A172 (cell line): ENCODE measurements at places on chromosomes 16 and 17. TPM values are rescaled to one million over a fixed set of nuclear protein-coding genes. Genes with fewer than 3 reads are reported as not detected.
A peak's percentile ranks its signal among the peaks of the same experiment; 100 is the strongest.

- no peak for DNase-seq
Measured at GRCh38 chr17:49746791-49747490, 17.0 kb downstream of the FAM117A start.

DNA sequence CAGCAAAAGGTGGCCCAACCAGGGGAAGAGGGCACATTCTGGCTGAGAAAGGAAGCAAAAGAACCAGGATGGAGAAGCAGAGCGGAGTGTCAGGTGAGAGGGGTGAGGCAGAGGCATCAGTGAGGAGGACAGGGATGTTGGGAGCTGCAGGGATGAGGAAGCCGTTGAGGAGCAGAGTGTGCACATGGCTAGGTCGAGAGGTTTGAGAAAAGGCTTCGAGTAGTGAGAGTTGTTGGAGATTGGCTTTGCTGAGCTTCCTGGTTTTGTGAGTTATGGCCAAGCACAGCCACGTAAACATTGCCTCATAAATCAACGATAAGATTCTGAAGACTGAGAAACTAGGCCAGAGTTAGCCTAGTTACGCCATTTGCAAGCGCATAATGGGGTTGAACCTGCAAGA is 26.9 kb downstream of the DNAH2 start:
- no peak for DNase-seq

DNA sequence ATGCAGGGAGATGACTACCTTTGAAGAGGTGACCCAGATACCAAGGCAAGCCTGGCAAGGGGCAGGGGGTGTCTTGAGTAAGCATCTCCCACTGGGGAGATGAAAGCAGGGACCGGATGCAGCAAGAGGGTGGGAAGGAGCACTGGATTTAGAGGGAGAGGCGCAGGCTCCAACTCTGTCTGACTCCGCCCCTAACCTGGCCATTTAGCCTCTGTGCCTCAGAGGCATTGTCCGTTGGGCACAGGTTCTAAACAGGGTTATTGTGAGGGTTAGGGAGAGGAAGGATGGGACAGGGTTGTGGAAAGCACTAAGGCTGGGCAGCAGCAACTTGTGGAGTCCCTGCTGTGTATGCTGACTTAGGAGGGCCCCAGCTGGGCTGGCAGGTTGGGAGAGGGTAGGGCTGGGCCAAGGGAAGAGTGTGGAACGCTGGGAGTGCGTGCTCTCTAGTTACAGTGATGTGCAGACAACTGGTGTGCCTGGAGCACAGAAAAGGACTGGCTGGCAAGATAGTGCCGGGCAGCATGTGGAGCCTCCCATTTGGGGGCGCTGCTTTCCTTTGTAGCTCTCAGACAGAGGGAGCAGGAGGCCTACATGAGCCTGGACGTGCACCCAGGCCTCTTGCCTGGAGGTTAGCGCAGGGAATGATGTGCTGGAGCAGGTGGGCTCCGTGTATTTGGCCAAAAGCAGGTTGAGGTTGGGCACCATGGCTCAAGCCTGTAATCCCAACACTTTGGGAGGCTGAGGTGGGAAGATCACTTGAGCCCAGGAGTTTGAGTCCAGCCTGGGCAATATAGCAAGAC is 26.2 kb downstream of the TBX2 start:
- DNase-seq = peak; percentile 42

- no peak for DNase-seq
Measured at GRCh38 chr16:50909831-50910735, 168.2 kb downstream of the CYLD start.

DNA sequence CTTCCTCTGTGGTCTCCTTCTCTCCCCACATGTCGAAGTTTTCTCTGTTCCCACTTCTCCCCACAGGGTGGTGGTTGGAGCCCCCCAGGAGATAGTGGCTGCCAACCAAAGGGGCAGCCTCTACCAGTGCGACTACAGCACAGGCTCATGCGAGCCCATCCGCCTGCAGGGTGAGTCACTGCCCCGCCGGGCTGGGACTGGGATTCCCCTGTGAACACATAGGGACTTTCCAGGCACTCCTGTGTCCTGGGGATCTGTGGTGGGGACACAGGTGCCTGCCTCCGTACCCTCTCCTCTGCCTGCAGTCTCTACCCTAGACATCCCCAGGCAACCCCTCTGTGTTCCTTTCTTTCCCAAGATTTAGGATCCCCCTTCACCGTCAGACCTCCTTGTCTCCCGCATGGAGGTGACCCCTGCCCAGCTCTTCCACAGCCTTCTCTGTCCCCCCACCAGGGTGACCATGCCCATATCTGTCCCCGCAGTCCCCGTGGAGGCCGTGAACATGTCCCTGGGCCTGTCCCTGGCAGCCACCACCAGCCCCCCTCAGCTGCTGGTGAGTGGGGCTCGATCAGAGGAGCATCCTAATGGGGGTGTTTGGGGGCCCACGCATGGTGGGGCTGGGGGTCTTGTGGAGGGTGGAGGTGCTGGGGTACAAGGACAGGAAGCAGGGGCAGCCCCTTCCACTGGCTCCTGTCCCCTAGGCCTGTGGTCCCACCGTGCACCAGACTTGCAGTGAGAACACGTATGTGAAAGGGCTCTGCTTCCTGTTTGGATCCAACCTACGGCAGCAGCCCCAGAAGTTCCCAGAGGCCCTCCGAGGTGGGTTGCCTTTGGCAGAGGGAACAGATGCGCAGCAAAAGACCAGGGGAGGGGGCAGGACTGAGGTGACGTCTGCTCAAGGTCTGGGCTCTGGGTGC is 5.8 kb downstream of the ITGAM start:
- peak; percentile 95 for DNase-seq

GRCh38 chr17:1461198-1461944 is 5.3 kb upstream of the CRK start:
- DNase-seq = no peak

DNA sequence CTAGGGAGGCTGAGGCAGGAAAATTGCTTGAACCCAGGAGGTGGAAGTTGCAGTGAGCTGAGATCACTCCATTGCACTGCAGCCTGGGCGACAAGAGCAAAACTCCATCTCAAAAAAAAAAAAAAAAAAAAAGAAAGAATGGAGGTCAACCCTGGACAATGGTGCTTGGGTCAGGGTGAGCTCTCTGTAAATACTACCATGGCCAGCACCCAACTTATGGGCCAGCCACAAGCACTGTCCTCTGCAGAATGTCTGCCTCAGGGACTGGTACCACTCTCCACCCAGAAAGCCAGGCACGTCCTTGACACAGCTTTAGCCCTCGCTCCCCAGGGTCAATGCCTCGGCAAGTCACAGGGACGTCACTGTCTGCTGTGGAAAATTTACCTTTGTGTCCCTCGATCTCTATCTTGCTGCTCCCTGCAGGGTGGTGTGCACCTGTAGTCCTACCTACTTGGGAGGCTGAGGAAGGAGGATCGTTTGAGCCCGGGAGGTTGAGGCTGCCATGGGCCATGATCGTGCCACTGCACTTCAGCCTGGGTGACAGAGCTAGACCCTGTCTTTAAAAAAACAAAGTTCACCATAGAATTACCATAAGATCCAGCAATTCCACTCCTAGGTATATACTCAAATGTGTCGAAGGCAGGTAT is 123.3 kb downstream of the IRX3 start:
- DNase-seq = no peak

DNA sequence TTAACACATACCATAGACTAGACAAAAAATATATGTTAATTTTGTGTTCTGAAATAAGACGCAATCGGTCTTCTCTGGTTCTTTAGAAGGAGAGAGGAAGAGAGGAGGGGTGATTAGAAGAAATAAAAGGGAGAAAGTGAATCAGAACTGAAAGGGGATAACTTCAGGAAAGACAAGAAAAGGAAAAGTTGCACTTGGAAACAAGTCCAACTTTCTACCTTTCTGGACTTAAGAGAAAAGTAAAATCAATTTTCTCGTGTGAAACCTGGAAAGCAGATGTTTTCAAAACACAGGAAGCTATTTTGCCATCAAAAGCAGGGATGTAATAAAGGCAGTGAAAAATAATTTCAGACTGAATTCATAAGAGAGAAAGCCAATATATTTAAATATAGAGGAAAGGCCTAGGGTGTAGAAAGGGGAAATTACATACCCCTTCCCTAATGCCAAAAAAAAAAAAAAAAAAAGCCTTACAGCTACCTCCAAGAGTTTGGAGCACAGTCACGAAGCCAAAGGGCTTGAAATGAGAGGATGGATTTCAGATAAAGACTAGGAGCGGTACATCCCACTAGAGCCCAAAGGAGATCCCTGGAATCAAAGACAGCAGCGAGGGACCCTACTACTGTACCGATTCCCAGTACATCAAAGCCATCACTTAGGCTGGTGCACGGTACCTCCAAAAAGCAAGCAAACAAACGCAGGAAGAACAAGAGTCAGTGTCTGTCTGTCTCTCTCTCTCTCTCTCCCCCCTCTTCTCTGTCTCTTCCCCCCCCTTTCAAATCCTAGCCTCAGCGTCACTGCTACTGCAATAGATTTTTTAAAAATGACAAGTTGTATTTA is 12.1 kb upstream of the ZFHX3 start:
- no peak for DNase-seq

DNA sequence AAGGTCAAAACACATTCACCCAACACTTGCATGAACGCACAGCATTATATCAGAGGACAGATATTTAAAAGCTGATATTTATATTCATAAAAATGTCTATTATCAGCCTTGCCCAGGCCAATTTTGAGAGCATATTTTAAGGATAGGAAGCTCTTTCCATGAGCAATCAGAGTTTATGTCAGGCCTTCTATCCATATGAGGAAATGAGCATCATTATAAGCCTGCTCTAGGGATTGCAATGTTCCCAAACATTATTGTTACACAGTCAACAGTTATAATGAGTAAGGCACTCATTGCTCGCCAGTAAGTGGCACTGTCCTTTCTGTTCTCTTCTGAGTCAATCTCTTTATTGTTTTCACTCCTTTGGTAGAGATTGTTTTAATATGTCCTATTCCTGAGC is 37.7 kb upstream of the DYNLRB2 start:
- no peak for DNase-seq

- DNase-seq = peak; percentile 45
Measured at GRCh38 chr17:43341715-43342588, 56.8 kb upstream of the ARL4D start.

- peak; percentile 82 for DNase-seq
Measured at GRCh38 chr17:82528484-82529265, 9.1 kb downstream of the FOXK2 start.

DNA sequence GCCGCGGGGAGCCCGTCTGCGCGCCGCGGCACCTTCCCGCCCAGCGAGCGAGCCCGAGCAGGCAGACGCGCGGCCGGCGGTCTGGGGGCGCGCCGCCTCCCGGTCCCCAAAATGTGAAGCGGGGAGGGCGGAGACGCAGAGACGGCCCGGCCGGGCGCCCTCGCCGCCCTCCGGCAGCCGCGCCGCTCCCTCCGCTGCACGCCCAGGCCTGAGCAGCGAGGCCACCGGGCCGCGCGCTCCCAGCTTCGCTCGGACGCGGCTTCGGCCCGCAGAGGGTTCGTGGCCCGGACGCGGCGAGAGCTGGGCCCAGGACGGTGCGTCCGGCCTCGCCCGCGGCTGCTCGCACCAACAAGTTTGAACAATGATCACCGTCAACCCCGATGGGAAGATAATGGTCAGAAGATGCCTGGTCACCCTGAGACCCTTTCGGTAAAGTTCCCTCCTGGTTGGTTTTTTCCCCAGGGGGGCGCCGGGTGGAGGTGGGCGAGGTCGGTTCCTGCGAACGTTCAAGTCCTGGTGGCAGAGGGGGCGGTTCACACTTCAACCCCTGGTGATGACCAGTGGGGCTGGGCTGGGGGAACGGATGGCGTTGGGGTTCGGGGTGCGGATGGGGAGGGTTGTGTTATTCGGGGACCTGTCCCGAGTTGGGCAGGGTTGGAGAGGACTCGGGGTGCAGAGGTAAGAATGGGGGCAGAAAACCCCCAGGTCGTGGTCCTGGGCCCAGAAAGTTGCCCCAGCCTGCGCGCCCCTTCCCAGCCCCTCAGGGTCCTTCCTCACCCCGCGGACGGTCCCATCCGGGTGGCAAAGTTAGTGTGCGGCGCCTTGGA is 678 bp downstream of the MGAT5B start:
- no peak for DNase-seq

DNA sequence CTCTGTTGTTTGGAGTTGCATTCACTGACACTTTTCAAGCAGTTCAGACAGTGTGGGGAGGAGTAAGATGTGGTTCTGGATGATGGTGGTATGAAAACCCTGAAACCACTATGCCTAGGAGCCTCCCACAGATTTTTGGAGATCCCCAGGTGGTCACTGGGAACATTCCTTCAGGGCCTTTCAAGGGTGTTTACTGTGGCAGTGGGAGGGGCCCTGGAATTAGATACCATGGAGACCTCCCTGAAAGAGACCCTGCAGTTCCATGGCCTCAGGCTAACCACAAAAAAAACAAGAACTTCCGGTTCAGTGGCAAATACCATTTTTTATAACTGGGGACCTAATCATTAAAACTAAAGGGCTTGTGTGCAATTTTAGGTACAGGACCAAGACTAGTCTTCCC is 79.9 kb downstream of the TMEM100 start:
- no peak for DNase-seq

GRCh38 chr17:80363518-80364090 is 51.4 kb upstream of the ENDOV start:
- no peak for DNase-seq

GRCh38 chr17:31371511-31372097 is 19.9 kb upstream of the RAB11FIP4 start:
- DNase-seq = peak; percentile 9

DNA sequence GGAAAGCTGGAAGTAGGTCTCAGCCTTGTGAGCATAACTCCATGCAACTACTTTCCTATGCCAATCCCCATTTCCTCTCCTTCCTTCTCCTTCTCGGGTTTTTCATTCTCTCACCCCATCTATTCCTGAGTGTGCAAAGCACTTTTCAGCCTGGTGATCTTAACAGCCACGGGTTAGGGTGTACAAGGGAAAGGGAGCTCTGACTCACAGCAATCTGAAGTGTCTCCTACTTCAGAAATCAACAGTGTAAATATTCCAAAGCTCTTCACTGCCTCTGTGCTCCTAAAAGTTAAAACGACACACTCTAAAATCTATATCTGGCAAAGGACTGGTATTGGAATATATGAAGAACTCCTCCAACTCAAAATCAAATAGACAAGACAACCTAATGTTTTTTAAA is 268.0 kb upstream of the IRX3 start:
- no peak for DNase-seq

EFCAB3 gene
- not detected in 2 replicates for total RNA-seq

FOXO3B gene
- 1.4 and 2.2 TPM in 2 replicates for total RNA-seq

NT5C3B gene
- 101 TPM in 2 replicates for total RNA-seq

IGFBP4 gene
- total RNA-seq = 2.9 and 6.6 TPM in 2 replicates

TAT gene
- total RNA-seq = not detected in 2 replicates

RNF222 gene
- not detected in 2 replicates for total RNA-seq

FBXL16 gene
- 9.9 and 10.0 TPM in 2 replicates for total RNA-seq

PRM2 gene
- not detected in 2 replicates for total RNA-seq
